ENCODE measurements at places on chromosomes 2 and 18.

GRCh38 chr2:206764673-206765241, 371 bp downstream of the MDH1B start:
- peak; percentile 88 for DNase-seq

- no peak for DNase-seq
Measured at GRCh38 chr18:24456549-24456948, 3.9 kb upstream of the HRH4 start.

DNA sequence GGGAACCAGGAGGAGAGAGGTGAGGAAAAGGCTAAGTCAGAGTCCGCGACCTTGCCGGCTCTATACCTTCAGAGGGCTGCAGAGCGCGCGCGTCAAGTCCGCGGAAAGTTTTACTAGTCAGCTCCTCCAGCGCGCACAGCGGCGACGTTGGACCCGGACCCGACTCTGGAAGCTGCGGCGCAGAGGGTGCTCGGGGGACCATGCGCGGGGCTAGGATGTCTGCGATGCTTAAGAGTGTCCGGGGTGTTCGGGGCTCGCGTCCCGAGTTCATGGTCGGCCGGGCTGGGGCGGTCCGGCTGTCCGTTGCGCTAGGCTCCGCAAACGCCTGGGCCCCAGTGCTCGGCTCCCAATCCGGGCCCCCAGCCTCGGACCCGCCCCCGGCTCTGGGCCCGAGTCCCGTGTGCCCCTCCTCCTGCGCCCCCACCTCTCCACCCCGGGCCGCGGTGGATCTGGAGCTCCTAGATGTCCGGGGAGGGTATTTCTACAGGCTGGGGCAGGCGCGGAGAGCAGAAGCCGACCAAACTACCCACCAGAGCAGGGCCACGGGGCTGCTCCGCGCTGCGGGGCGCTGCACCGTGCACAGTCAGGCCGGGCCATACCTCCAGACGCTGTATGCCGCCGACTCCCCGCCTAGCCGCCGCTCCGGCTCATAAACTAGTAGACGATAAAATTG, at the start of gene LBX2:
TSS of gene LBX2 (minus strand) at position 337 of the 673 bp plus-strand sequence. CDS start at position 271, 66 bp downstream.
- no peak for DNase-seq

- DNase-seq: no peak
Measured at GRCh38 chr2:101153077-101153707, 2.0 kb upstream of the TBC1D8 start.

GRCh38 chr2:110198016-110198415, 6.8 kb downstream of the NPHP1 start:
- no peak for DNase-seq

GRCh38 chr2:144479138-144479537, 40.8 kb downstream of the ZEB2 start:
- no peak for DNase-seq

- DNase-seq: no peak
Measured at GRCh38 chr18:35060122-35060815, 19.1 kb downstream of the MAPRE2 start.

DNA sequence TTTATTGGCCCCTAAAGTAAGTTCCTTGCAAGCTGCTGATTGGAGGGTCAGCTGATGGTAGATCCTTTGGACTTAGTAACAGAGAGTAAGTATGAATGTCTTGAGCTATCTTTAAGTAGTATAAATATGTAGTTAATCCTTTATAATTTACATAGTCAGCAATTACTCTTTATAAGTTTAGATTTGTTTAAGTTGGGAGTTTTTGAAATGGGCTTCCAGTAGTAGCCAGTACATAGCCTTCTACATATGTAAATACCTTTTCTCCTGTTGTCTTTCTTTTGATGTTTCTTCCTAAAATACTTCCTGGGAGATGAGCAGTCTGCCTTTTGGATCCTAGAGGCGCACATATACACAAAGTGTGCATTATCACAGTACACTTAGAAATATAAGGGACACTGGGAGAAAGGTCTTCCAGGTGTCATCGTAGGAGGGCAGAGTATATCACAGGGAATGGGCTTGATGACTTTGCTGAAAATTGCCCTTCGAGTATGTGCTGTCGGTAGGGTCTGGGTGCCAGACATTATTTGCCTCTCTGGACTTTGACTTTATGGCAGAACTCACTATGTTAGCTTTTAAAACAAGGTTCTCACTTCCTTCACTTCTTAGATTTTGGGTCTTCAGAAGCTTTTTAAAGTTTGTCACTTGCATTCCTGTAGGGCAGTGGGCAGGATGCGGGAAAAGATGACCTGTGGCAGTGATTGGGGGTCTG, 21.6 kb downstream of the TTLL4 start:
- no peak for DNase-seq

DNA sequence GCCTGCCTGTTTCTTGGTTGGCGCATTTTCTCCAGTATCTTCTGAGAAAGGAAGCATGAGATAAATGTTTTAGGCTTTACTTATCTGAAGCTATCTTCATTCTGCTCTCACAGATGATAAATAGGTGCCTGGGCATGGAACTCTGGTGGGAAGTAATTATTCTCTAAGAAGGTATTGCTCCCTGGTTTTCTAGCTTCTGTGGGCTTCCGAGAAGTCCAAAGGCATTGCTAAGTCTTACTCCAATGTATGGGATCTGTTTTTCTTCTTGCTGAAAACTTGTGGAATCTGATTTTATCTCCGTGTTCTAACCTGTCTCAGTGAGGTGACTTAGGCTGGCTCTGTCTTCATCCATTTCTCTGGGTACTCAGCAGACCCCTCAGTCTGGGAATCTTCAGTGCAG, 224.4 kb upstream of the HS6ST1 start:
- DNase-seq: no peak

- peak; percentile 89 for DNase-seq
Measured at GRCh38 chr2:199455545-199456382, 2.0 kb downstream of the SATB2 start.

DNA sequence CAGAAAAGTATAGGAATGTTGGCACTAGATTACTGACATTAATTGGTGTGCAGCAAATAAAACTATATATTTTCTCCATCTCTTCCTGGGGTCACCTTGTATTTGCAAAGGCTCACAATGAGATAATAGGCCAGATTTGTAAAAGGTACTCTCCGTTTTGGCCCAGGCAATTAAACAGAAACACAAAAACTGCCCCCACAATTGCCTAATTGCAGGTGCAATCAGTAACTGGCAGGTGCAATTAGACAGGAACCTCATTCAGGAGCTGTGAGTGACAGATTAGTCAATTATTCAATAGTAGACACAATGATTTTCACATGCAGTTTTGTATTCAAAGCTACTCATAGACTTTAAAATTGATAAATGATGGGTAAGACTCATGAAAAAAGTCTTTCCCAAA, 451.4 kb upstream of the ID2 start:
- no peak for DNase-seq

GRCh38 chr2:41927581-41928264, 120.1 kb upstream of the PKDCC start:
- DNase-seq: no peak

- DNase-seq: no peak
Measured at GRCh38 chr18:78672862-78673446, 306.7 kb upstream of the SALL3 start.

DNA sequence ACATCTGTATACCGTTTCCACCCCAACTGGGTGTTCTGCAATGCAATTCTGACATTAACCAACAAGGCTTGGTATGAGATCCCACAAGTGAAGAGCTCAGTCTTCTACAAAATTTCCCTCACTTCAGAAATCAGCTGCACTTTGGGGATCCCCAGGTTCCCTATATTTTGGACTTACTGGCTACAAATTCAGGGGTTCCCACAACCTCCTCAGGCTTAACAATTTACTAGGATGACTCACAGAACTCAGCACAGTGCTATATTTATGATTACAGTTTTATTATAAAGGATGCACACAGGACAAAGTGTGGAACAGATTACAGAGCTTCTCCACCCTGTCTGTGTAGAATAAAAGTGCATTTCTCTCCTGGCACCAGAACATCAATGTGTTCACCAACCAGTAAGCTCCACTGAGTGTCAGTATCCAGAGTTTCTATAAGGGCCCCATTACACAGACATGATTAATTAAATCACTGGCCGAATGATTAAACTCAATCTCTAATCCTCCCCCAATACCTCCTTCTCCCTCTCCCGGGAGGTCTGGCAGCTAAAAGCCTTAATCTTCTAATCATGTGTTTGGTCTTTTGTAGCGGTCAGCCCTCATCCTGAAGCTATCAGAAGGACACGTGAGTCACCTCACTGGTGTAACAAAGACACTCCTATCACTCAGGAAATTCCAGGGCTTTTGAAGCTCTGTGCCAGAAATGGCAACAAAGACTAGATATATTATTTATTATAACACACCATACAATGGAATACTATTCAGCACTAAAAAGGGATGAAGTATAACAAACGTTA, 84.6 kb downstream of the SLC66A3 start:
- DNase-seq: no peak

- no peak for DNase-seq
Measured at GRCh38 chr2:218880859-218881594, 375 bp downstream of the WNT10A start.

- DNase-seq: no peak
Measured at GRCh38 chr18:49486134-49486533, 900 bp downstream of the C18orf32 start.

- no peak for DNase-seq
Measured at GRCh38 chr18:74249181-74249968, 42.4 kb downstream of the CYB5A start.

DNA sequence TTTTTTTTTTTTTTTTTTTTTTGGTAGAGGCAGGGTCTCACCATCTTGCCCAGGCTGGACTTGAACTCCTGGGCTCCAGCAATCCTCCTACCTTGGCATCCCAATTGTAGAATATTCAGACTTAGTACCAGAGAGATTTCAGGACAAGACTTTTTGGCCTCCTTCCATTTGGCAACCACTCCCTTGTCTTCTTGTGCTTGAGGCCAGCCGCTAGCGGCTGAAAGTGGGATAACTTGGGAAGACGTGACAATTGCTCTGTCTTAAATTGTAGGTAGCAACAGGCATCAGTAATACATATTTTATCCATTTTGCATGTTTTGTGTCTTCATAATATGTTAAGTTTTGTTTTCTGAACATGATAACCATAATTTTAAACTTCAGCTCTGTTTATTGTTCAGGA, 53.3 kb upstream of the TTN start:
- DNase-seq: no peak

DNA sequence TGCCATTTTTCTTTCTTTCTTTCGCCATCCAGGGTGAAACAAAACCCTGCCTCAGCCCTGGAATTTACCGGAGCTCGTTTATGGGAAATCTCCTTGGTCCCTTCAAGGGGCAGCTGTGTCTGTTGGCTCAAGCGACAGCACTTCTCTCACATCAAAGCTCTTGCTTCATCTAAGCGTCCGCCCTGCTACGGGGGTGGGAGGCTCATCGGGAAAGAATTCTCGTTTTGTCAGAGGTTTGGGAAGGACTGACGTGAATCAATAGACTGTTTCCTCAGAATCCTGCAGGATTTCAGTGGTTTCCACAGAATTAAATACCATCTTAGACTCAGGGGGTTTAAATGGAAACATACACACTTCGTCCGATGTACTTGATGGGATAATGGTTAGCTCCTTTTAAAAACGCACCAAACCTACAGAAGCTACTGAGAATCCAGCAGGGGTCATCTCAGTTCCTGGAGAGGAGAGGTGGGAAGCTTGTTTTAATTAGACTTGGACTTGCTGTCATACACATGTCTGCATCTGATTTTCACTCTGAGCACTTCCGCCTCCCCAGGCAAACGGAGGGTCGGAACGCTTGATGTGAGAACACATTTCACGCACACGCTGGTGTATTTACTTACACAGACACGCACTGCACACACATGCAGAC, 91.6 kb downstream of the ASB1 start:
- DNase-seq: no peak

- no peak for DNase-seq
Measured at GRCh38 chr2:69449906-69450305, 12.7 kb upstream of the NFU1 start.

GRCh38 chr2:139518321-139518720, 738.1 kb upstream of the NXPH2 start:
- no peak for DNase-seq

GRCh38 chr2:151051574-151052220, 210.0 kb downstream of the RBM43 start:
- DNase-seq: peak; percentile 61

GRCh38 chr2:103991591-103991990, 862.3 kb upstream of the POU3F3 start:
- no peak for DNase-seq

DNA sequence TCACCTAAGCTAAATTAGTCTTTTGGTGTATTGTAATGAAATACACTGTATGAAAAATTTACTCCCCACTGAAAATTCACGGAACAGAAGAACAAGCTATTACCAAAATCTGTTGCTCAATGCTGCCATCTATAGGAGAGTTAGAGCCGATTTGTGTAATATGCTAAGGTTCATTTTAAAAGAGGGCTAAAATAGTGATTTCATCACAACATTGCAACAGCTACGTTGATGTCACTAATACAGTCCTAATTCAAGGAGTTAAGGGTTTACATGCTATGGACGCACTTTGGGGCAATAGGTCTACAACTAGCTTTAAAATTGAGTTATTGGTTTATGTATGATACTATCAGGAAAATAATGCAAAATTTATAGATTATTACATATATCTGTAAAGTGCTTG, 3.0 kb upstream of the IRS1 start:
- peak; percentile 79 for DNase-seq

DNA sequence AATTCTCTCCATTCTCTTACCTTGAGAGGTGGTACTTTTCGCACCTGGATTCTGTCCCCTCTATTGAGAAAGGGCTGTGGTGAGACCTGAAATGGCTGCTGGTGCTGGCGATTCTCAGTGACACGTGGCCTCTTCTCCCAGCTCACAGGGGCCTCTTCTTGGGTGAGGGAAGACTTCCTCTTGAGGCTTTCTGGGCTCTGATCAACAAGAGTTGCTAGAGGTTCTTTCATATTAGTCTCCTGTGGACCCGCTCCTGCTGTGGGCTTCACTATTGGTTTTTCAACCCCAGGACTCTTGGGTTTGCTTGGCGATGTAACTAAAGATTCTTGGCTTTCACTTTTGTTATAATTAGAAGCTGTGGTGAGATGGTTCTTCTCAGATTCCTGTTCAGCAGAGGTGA, 76.3 kb upstream of the DTNB start:
- DNase-seq: no peak

- DNase-seq: no peak
Measured at GRCh38 chr18:46224181-46224775, 120.1 kb downstream of the HAUS1 start.

DNA sequence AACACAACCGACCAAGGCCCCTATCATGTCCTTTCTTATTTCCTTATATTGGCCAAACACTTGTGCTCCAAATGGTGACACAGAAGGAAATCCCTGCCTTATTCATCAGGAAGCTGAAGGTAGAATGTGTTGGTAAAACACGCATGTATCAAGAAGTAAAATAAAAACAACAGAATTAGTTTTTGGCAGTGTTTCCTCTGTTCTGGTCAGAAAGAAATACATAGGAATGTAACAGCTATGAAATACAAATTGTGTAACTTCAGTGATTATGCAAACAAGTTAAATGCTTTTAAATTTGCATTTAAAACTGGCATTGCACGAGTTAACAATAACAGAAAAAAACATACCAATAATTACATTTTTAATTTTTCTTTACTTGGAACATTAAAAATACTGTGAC, 19.3 kb downstream of the ST6GAL2 start:
- no peak for DNase-seq

GRCh38 chr2:3703757-3704355, 481 bp downstream of the DCDC2C start:
- no peak for DNase-seq

Measured in NCI-H526 (cell line).